Small intestine (tissue), 16 donors: ENCODE measurements at places on chromosomes 6 and 20.

DNA sequence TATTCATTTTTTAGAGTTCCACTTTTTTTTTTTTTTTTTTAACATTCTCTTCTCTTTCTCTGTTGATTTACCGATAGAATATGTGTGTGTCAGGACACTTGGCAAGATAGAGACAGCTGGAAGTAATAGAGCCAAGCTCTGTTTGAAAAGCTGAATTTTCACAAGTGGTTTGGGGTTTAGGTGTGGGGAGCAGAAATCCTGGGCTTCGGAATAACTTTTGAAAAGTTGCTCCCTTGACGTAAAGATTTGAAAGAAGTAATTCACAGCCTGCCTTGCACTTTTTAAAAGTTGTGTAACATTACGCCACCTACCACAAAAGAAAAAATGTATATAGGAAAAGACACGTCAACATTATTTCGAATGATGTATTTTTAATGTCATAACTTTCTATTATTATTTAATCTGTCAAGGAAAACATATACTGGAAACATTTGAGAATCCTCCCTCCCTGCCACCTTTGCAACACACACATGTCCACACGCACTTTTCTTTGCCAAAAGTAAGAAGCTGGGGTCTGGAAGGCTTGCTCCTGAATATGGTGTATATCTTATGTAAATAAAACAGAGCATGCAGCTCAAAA is 917.9 kb downstream of the KIF16B start:
- DNase-seq: no peak

DNA sequence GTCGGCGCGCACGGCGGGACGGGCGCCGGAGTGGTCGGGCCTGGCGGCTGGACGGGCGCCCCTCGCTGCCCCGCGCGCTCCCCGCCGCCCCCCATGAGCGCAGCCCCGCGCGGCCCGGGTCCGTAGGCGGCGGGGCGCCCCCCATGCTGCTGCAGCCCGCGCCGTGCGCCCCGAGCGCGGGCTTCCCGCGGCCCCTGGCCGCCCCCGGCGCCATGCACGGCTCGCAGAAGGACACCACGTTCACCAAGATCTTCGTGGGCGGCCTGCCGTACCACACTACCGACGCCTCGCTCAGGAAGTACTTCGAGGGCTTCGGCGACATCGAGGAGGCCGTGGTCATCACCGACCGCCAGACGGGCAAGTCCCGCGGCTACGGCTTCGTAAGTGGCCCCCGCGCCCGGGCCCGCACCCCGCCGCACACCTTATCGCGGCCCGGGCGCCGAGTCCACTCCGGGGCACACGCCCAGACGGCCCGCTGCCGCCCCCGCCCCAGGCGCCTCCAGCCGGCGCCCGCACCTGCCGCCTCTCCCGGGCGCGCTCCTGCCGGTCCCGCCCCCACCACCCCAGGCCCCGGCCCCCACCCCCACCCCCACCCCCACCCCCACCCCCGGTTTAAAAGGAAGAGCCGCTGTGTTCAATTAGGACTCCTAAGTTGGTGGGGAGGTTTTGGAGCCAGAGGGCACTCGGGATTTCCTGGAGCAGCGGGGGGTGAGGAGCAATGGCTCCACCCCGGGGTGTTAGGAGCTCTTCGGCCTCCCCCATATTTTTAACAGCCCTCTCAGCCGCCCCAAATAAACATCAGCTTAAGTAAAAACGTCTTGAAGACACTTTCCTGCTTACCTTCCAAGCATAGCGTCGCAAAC is 474 bp downstream of the RBM38 start:
- peak; percentile 70 for DNase-seq

- no peak for DNase-seq
Observed at GRCh38 chr20:24134284-24134683, 145.7 kb upstream of the GGTLC1 start.

GRCh38 chr6:15994814-15995459 is 133.9 kb upstream of the MYLIP start:
- no peak for DNase-seq

GRCh38 chr6:113629256-113629655 is 227.9 kb upstream of the MARCKS start:
- DNase-seq: no peak

- peak; percentile 48 for DNase-seq
Observed at GRCh38 chr20:58571356-58571692, 56.1 kb upstream of the APCDD1L start.

DNA sequence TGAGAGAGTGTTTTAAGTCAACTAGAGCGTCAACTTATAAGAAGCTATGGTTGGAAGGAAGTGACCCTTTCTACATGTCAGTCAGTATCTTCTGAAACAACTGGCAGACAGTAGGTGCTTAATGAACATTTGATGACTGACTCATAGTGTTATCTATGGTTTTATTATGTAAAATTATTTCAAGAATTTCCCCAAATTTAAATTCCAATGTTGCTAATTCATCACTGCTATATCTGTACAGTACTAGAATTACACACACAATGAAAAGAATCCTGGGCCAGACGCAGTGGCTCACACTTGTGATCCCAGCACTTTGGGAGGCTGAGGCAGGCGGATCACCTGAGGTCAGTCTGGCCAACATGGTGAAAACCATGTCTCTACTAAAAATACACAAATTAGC is 721.4 kb upstream of the FLRT3 start:
- no peak for DNase-seq

GRCh38 chr20:36574366-36575135 is 1.2 kb downstream of the TGIF2 start:
- DNase-seq: peak; percentile 84

DNA sequence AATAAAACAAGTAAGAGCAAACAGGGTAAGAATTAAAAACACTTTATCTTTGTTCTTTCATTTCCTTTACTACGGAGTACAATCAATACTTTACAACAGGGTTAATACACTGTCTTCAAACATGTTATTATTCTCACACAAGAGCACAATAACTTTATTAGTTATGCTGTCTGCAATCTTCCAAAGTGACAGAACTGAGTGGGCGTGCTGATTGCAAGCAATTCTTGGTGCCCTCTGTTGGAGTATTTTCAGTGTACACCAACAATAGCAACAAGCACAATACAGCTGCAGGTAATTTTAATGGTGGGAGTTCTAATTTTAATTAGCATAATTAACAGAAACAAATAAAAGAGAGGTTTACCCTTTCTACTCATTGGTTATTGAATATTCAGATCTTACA is 33.9 kb upstream of the PTPRK start:
- DNase-seq: peak; percentile 13

DNA sequence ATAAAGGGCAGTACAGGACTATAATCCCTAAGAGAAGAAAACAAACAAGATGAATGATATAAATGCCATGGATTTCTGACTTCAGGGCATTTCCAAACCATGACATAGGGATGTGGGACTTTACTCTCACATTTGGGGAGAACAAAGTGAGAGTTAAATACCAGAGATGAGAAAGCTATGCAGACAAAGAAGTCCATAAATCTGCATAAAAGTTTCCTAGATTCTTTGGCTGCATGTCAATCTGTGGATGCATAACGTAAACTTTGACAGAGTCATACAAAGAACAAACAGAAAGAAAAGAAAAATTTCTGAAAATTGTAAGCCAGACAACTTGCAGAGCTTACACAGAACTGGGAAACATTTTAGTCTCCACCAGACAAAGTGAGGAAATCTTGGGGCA is 11.7 kb downstream of the EPM2A start:
- no peak for DNase-seq
